Aorta (tissue), 5 donors: ENCODE measurements at places on chromosomes 7 and 10.

- no peaks in the 10 kb centered on the region for H3K27me3 ChIP-seq
- H3K4me3 ChIP-seq = no peak overlapping the region
- no peaks in the 10 kb centered on the region for H3K4me1 ChIP-seq
- no peaks in the 10 kb centered on the region for H3K36me3 ChIP-seq
These were observed 388.8 kb upstream of the PHF14 start for GRCh38 chr7:10584886-10585285.

DNA sequence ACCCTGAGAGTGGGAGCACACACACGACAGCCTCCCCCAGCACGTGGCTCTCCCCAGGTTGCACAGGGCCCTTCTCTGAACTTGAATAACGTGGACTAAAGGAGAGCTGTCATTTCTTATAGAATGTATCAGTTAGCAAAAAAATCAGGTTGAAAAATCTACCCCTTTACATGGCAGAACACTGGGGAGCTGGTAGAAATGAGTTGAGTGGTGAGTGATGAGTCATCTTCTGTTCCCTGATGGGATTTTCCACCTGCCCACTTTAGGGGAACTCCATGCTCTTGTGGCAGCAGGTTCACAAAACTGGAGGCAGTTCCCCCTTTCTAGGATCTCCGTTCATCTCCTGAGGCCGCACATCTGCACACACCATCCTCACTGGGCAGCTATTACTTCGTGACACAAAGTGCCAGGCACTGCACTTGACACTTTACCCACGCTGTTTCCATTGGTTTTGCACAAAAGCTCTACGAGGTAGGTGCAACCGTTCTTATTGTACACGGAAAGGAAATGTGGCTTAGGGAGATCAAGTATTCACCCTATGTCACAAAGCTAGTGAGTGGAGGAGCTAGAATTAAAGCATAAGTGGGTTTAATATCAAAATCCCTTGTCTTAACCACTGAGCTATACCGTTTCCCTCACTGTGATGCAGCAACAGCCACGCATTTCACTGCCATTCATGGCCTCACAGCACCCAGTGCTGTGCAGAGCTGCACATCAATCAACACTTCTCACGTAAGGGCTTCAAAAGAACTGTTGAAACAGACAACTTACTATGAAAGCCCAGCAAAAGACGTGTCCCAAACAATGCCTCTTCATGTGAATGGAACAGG, 80.2 kb downstream of the RNF216 start:
- H3K27me3 ChIP-seq = no peaks in the 10 kb centered on the region
- no peak overlapping the region for H3K27ac ChIP-seq
- H3K36me3 ChIP-seq = peaks cover 2% of the 10 kb centered on the region
- H3K4me1 ChIP-seq = no peaks in the 10 kb centered on the region

- no peak overlapping the region for H3K4me3 ChIP-seq
- H3K27me3 ChIP-seq = no peaks in the 10 kb centered on the region
- no peaks in the 10 kb centered on the region for H3K4me1 ChIP-seq
- no peak overlapping the region for H3K27ac ChIP-seq
- no peaks in the 10 kb centered on the region for H3K36me3 ChIP-seq
- DNase-seq = no peak
These were observed 57.8 kb downstream of the LGI1 start for GRCh38 chr10:93815304-93816096.

DNA sequence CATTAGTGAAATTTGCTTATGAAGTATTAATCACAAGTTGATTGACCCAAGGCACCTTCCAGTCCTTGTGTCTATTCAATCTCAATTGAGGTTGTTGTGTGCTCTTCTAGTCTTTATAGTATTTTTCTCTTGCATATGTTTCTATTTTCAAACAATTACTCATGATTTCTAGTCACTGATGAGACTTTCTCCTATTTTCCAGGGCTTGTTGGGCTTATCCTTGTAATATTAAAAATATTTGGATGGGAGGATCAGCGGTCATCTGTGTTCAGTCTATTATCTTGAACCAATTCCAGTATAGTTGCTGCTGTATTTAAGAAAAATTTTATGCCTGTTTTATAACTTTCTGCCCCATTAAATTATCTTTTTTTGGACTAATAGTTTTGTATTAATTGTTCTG, 154.4 kb downstream of the PTEN start:
- H3K4me1 ChIP-seq = peaks cover 1% of the 10 kb centered on the region
- H3K27ac ChIP-seq = no peak overlapping the region
- no peak overlapping the region for H3K4me3 ChIP-seq

GRCh38 chr7:123437447-123437995, 96.9 kb downstream of the IQUB start:
- no peaks in the 10 kb centered on the region for H3K27me3 ChIP-seq
- no peaks in the 10 kb centered on the region for H3K36me3 ChIP-seq
- DNase-seq = no peak
- H3K4me1 ChIP-seq = no peaks in the 10 kb centered on the region

DNA sequence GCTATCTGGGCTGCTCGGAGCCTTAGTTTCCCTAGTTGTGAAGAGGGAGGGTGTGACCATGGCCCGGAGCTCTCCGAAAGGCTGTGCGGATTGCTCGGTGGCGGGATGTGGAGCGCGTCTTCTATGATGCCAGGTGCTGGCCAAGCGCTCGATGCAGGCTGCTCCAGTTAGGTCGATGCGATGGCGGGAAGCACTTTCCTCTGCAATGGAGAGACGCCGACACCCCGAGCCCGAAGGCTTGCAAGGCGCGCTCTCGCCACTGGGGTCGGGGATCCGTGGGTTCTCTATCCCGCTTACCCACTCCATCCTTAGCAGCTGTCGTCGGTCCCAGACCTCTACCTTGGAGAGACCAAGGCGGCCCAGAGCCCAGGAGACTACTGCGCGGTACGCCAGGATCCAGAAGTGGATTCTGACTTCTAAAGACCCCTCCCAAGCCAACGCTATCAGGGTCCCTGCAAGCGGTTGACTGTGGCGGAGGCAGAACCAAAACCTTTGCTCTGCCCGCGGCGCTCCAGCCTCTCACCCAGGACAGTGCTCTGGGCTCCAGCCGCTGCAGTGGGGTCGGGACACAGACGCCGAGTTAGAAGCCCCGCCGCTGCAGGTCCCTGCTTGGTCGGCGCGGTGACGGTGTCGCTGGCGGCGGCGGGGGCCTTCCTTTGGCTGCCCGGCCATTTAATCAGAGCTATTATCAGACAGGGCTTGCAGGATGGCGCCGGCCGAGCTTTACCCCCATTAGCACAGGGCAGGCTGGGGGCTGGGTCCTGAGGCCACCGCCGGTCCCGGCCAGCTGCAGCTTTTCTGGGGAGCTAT, 7.8 kb upstream of the TBX20 start:
- H3K4me1 ChIP-seq = no peaks in the 10 kb centered on the region
- no peaks in the 10 kb centered on the region for H3K36me3 ChIP-seq
- no peak overlapping the region for H3K4me3 ChIP-seq
- H3K27me3 ChIP-seq = no peaks in the 10 kb centered on the region

DNA sequence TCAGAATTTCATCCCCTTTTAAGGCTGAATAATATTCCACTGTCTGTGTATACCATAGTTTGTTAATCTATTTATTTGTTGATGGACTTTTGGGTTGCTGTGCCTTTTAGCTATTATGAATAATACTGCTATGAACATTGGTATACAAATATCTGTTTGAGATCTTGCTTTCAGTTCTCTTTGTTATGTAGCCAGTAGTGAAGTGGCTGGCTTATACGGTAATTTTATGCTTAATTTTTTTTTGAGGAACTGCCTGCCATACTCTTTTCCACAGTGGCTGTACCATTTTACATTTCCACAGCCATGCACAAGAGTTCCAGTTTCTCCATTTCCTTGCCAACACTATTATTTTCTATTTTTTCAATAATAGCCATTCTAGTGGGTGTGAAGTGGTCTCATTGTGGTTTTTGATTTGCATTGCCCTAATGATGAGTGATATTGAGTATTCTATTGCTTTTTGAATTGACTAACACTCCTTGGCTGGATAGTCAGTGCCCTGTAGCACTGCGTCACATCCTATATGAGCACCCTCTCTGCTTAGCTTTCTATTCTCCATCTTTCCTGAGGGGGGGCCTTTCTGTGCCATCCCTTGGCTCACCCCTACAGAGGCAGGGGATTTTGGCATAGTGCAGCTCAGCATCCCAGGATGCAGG, 29.4 kb upstream of the RAPGEF5 start:
- H3K4me1 ChIP-seq = peaks cover 2% of the 10 kb centered on the region
- no peaks in the 10 kb centered on the region for H3K27me3 ChIP-seq
- no peak for DNase-seq
- H3K36me3 ChIP-seq = no peaks in the 10 kb centered on the region
- H3K4me3 ChIP-seq = no peak overlapping the region

- no peak for DNase-seq
- no peaks in the 10 kb centered on the region for H3K27me3 ChIP-seq
- H3K4me3 ChIP-seq = no peak overlapping the region
- H3K36me3 ChIP-seq = no peaks in the 10 kb centered on the region
- H3K4me1 ChIP-seq = no peaks in the 10 kb centered on the region
- H3K27ac ChIP-seq = no peak overlapping the region
These were observed 121.5 kb downstream of the SNX10 start for GRCh38 chr7:26413007-26413691.

DNA sequence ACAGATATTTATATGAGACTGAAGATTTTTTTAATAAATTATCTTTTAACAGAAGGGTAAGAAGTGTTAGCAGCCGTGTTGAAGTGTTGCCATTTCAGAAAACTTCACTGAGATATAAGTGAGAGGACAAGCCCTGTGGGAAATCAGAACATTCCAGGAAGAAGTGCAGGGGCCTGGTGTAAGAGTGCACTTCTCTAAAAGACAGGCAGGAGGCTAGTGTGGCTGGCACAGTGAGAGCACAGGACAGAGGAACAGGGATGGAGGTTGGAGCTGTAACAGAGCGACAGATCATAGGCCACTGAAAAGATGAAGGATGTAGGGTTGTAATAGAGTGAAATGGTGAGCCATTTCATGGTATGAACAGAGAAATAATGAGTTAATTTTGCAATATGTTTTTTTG, 608.9 kb downstream of the SORCS1 start:
- H3K36me3 ChIP-seq = no peaks in the 10 kb centered on the region
- H3K27me3 ChIP-seq = no peaks in the 10 kb centered on the region
- no peak overlapping the region for H3K27ac ChIP-seq
- H3K4me1 ChIP-seq = no peaks in the 10 kb centered on the region
- DNase-seq = no peak

DNA sequence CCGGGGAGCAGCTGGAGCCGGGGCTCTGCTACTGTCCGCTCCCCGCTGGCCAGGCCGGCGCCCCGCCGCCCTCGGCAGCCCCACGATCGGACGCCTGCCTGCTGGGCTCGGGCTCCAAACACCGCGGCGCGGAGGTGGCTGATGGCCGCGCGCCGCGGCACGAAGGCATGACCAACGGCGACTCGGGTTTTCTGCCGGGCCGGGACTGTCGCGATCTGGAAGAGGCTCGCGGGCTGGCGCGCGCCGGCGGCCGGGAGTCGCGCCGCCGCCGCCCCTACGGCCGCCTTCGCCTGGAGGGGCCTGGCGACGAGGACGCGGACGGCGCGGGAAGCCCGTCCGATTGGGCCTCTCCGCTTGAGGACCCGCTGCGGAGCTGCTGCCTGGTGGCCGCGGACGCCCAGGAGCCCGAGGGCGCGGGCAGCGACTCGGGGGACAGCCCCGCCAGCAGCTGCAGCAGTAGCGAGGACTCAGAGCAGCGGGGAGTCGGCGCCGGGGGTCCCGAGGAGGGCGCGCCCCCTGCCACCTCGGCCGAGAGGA, 570 bp downstream of the TBC1D12 start:
- H3K27ac ChIP-seq = peak overlapping the region; percentile 82
- no peaks in the 10 kb centered on the region for H3K27me3 ChIP-seq
- peak; percentile 50 for DNase-seq
- no peaks in the 10 kb centered on the region for H3K36me3 ChIP-seq
- H3K4me3 ChIP-seq = peak overlapping the region; percentile 97

DNA sequence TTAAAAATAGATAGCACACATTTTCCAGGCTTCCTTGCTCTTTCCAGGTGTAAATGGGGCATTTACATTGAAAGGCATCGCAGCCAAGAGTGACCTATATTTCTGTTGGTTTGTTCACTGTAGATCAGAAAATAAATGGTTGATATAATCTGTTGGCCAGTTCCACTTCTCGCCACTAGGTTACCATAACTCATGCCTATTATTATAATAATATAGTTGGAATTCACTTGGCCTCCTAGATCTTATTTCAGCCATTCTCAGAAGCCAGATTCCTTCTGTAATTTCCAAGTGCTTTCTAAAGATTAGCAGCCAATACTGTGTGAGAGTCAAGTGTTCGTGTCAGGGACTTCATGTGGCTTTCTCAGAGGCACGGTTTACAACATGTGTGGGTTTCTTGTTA, 179.5 kb downstream of the DNAH11 start:
- DNase-seq = no peak
- H3K4me1 ChIP-seq = no peaks in the 10 kb centered on the region
- no peak overlapping the region for H3K27ac ChIP-seq
- no peaks in the 10 kb centered on the region for H3K36me3 ChIP-seq

GRCh38 chr7:92839901-92840300, 3.5 kb upstream of the CDK6 start:
- no peak for DNase-seq
- no peak overlapping the region for H3K4me3 ChIP-seq
- no peaks in the 10 kb centered on the region for H3K27me3 ChIP-seq
- H3K36me3 ChIP-seq = no peaks in the 10 kb centered on the region

DNA sequence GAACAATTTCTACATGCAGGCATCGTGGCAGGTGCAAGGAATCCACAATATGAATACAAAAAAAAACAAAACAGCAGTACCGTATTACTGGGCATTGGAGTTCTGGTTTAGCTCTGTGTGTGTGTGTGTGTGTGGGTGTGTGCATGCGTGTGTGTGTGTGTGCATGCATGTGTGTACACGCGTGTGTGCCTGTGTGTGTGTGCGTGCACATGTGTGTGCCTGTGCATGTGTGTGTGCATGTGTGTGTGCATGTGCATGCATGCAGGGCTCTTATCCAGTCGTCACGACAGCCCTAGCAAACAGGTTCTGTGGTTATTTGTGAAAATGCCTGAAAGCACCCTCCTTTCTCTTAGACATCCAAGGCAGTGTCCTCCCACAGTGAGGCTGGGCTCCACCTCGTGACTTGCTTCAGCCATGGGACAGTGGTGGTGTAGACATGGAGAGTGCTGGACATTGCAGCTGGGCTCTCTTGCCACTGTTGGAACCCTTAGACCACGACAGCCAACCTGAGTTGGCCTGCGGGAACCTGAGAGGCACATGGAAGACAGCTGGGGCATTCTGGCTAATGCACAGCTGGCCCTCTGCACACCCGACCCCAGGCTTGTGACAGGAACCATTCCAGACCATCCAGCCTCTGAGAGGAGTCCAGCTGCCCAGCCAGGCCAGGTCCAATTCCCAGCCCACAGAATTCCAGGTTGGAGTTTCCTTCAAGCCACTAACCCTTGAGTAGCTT, 173.4 kb upstream of the SHH start:
- no peaks in the 10 kb centered on the region for H3K4me1 ChIP-seq
- peak; percentile 4 for DNase-seq
- H3K27me3 ChIP-seq = no peaks in the 10 kb centered on the region
- no peak overlapping the region for H3K27ac ChIP-seq

DNA sequence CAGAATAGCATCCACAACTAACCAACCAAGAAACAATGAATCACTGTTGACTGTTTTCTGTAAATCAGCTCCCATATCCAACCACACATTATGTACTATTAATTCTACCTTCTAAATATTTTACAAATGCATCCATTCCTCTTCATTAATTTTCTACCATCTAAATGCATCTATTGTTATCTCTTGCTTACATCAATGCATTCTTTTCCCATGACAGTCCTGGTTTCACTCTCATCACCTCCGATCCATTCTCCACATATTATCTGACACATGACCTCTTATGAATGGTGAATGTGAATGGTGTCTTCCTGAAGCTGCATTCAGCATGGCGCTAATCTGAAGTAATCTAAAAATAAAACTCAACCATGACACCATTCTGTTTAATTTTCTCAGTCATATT, 153.8 kb upstream of the CALCR start:
- DNase-seq = no peak
- no peaks in the 10 kb centered on the region for H3K36me3 ChIP-seq
- no peak overlapping the region for H3K27ac ChIP-seq
- no peaks in the 10 kb centered on the region for H3K27me3 ChIP-seq
- no peak overlapping the region for H3K4me3 ChIP-seq
- no peaks in the 10 kb centered on the region for H3K4me1 ChIP-seq
